NCI-H526 (cell line): ENCODE measurements at places on chromosomes 13 and 19.
A peak's percentile ranks its signal among the peaks of the same experiment; 100 is the strongest.

GRCh38 chr13:36891752-36892151 lies 28.3 kb downstream of the SMAD9 start:
- DNase-seq, result no peak

DNA sequence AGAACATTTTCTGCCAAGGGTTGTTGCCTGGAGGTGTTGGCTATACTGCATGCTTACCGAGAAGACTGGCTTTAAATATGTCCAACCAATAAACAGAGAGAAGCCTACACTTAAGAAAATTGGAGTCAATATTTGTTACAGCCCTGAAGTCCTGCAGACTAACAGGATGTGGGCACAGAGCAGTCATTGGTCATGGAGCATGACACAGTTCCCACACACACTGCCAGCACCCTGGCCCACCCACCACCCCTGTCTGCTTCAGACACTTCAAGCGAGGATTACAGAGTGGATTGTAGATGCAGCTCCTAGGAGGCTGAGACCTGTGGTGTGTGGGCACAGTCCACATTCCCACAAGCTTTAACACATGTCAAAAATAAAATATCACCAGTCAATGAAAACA lies 21.0 kb upstream of the SERP2 start:
- DNase-seq, result no peak

DNA sequence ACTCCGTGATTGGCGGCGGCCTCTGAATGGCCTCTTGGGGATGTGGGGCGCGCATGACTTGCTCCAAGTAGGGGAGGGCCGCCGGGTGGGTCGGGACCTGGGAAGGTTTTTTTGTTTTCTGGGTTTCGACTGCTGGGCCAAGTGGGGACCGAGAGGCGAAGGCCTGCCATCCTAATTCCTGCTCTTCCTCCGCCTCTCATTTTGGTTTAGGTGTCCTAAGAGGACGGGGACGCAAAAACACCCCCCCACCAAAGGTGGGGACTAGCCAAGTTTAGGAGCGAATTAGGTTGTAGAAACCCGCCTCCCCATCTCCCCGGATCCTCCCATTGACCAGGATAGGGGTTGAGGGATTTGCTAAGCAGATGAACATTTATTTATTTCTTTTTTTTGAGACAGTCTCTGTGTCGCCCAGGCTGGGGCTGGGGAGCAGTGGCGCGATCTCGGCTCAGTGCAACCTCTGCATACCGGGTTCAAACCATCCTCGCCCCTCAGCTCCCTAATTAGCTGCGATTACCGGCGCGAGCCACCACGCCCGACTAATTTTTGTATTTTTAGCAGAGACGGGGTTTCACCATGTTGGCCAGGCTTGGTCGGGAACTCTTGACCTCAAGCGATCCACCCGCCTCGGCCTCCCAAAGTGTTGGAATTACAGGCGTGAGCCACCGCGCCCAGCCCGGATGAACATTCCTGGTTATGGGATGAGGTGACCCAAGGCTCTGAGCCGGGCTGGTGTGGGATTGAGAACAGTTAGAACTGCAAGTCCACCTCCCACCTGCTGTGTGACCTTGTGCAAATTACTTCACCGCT lies 838 bp downstream of the PPP2R1A start:
- peak; percentile 37 for DNase-seq

DNA sequence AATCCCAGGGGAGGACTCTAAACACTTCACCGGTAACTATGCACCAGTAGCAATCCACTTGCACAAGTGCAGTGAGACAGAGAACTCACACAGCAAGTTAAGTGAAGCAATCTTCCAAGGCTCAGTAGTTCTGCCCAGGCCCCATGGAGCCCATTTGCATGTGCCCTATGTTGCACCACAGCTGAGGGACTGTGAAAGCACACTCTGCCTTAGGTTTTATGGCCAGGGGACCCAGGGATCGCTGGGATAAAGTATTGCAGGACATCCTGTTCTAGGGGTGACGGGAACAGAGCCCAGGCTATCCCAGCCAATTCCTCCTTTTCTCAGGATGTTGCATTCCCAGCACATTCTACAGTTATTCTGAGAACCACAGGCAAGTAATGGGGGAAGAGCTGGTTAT lies 6.0 kb upstream of the AMER2 start:
- no peak for DNase-seq

GRCh38 chr19:1754636-1755466 lies 1.5 kb downstream of the ONECUT3 start:
- DNase-seq, result no peak

GRCh38 chr13:108020027-108020426 lies 195.3 kb downstream of the LIG4 start:
- no peak for DNase-seq

DNA sequence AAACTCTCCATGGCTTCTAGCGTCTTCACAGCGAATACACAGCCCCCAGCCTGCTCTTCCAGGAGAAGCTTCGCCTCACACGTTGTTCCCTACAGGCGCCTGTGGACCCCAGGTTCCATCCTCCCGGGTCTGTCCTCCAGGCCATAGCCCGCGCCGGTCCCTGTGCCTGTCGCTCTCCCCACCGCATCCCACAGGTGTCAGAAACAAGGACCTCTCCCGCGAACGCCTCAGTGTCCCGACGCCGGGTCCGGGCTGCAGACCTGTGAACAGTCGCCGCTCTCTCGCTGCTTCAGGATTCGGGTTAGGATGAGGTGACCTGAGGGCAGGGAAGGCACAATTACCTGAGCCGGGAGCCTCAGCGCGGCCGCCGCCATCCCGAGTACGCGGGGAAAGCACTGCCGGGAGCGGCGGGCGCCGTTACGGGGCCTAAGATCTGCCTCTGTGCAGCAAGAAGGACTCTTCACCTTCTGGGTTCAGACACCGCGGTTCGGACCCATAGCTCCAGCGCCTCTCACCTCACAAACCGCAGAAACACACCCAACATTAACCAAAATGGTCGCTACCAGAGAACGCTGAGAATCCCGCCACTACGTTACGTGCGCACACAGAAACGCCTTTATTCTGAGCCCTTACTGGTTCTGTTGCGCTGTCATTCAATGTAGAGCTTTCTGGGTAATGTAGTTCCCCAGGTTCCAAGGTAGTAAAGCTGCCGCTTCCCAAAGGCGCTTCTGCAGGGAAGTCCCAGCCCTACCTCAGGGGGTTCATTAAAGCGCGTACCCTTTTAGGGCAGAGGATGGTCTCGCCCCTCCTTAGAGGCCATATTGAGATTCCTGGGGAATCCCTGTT lies at the start of gene ZNF418:
ZNF418 (minus strand) TSS at position 583 of the 846 bp plus-strand sequence. CDS start 1,580 bp downstream, outside the sequence.
- DNase-seq, result no peak

DNA sequence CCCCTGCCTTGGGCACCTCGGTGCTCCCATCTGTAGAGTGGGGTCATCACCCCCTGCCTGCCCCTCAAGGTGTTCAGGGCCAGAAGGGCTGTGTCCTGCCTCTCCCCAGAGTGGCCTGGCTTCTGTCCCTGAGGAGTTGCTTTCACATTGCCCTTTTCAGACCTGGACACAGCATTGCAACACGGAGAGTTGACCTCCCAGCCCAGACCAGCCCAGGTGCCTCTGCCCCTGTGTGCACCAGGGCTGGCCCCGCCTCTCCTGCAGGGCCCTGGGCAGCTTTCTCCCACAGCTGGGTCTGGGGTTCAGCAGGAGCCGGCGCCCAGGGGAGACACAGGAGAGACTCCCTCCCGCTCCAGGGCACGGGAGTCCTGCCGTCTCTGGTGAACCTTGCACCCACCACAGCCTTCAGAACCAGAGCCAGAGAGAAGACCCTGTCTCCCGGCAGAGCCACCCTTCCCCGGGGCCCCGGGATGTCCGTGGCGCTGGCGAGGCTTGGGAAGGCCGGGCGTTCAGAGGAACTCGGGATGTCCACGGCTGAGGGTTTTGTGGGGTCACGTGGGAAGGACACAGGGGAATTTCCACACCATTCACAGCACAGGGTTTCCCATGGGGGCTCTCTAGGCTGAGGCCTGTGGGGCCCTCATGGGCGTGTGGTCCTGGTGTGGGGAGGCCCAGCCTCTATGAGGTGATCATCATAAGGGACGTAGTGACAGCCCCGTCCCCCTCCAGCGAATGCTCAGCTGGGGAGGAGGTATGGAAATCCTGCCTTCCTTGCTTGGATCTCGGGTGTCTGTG lies 23.2 kb downstream of the C13orf46 start:
- DNase-seq, result no peak

DNA sequence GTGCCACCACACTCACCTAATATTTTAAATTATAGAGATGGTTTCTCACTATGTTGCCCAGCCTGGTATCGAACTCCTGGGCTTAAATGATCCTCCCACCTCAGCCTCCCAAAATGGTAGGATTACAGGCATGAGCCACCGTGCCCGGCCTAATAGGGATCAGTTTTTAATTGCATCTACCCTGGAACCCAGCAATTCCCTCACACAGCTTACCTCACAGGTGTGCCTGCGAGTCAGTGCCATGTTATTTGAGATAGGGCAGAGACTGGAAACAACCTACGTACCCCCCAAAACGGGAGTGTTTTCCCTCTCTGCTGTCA lies 14.3 kb downstream of the MAP2K2 start:
- no peak for DNase-seq

- no peak for DNase-seq
Measured at GRCh38 chr19:54335164-54335563, 3.8 kb downstream of the LILRA4 start.

DNA sequence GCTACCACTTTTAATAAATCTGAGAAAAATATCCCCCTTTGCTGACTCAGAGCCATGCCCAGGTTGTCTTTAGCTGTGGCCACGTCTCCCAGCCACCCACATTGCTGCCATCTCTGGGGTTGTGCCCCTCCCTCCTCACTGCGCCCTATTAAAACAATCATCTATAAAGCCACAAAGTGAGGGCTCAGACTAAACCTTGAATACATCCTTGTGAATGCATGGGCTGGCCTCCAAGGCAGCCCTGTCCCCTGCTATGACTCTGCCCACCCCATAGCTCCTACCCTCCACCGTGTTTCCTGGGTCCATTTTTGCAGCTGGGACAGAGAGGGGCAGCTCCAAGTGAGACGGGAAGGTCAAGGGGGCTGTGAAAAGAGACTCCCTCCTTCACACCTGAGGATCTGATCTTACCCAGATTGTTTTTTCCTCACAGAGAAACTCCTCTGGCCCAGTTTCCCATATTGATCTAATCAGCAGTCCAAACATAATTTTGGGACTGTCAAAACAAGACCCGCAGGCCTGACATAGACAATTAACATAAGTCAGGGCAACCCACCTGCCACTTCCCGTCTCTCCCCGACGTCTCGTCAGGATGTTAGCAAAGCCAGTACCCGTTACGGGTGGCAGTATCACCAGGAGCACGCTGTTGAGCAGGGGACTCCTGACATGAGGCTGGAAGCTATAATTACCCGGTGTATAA lies 199.0 kb downstream of the KATNAL1 start:
- DNase-seq, result no peak

DNA sequence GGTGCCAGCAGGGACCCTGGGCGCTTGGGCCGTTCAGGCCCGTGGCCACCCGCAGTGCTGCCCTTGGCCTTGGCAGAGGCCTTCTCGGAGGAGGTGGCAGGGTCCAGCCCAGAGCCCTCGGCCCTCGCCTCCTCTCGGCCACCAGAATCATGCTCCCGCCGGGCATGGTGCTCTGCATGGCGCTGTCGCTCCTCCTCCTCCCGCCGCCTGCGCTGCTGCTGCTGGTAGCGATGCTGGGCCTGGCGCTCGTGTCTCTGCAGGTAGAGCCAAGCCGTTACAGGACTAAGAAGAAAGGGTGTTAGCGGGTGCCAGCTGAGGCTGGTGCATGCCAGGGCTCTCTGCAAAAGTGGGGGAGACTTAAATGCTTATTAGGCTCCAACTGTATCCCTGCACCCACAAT lies 9.5 kb downstream of the ANO8 start:
- no peak for DNase-seq

DNA sequence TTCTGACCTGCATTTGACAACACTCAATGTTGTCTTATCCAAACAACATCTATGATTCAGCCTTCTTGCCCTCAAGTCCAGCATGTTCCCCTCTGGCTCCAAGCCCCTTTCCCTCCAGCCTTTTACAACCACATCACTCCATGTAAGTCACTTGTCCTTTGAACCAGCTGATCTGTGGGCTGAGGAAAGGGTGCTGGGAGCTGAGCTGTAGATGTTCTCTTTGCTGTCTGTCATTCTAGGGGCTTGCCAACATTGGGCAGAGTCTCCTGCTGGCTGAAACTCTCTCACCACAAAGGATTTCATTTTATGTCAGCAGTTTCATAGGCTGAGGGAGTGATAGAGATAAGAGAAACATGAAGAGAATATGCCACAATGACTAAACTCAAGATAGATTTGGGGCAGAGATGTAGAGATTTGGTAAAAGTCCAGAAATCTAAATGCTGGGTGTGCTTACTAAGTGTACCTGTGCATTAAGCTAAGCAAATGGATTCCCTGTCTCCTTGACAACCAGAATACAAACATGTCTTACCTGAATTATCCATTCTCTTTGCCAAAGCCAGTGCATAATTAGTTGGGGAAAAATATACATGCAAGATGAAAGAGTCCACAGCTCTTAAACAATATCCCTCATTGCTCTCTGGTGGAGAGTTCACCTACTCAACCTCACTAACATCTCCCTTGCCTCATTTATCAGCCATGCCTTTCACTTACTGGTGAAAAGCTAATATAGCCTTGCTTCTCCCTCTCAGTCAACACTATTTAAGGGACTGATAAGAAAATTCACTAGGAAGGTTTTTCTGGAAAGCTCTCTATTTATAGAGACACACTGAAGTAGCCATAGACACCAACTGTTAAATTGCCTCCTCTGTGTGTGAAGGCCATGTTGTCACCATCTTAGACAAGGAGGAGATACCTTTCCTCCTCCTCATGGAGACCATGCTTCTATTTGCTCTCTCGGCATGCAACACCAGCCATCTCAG lies 175.5 kb upstream of the SERP2 start:
- DNase-seq, result peak; percentile 77

DNA sequence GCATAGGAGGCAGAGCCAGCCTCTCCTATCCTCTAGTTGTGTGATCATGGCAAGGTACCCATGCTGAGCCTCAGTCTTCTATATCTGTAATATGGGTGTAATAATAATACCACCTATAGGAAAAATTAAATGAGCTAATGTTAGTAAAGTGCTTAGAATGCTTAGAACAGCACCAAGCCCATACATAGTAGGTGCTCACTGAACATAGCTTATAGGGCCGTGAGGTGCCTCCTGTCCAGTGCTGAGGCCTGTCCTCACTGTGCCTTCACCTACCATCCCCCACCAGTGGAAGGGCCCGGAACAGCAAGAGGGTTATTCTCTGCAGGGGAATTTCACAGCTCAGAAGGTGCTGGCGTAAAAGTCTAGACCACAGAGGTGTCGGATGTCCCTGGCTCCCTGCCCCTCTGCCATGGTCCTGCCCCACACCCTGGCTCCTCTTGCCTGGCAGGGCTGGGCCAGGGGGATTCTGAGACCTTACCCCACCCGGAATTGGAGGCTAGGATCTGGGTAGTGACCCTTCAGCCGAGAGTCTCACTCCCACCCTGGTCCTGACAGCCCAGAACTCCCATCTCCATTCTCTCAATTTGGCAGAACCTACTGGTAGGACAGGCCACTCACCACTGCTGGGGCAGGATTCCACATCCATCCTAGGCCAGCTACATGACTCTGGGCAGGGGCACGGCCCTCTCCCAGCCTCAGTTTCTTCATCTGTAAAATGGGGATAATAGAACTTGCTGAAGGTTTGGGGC lies 2.2 kb upstream of the SCN1B start:
- no peak for DNase-seq

- no peak for DNase-seq
Measured at GRCh38 chr13:52980695-52981094, 47.9 kb upstream of the OLFM4 start.

GRCh38 chr19:42295831-42296525 lies 6.0 kb upstream of the PRR19 start:
- peak; percentile 92 for DNase-seq
